Stimulated activated CD4-positive, alpha-beta T cell treated with anti-CD3 and anti-CD28 coated beads, TNF-alpha, amount 100 ng/mL, for 1 hour (primary cell): ENCODE measurements at places on chromosomes 1 and 21.

DNA sequence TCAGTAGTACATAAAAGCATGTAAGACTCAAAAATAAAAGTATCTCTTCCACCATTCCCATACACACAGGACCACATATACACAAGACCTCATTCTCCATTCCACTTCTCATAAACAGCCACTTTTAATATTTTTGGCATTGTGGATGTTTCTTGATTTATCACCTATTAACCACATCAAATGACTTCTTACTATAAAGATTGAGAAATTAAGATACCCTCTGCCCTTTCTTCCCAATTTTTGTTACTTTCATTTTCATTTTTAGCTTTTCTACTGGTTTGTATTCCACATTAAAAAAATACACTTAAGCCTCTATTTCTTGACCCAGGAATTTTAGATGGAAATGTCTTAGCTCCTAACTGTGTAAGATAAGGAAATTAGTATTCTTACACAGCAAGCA lies 22.8 kb downstream of the AKT3 start:
- DNase-seq, result no peak

GRCh38 chr1:16922885-16923431 lies 1.2 kb downstream of the CROCC start:
- no peak for DNase-seq

DNA sequence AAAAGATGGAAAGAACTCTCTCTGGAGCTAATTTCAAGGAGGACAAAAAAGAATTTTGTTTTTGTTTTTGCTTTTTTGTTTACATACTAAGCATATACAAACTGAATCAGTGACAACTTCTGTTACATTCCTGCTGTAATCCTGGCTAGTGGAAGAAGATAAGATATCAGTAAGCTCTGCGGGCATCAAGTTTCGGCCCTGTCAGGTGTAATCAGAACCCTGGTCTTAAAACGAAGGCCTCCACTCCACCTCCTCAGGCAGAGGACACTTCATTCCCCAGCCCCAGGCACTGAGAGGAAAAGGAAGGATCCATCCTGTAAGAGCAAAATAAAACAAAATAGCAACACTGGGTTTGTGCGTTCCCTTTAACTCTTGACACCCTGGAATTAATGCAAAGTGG lies 88.9 kb upstream of the ARHGAP29 start:
- no peak for DNase-seq

DNA sequence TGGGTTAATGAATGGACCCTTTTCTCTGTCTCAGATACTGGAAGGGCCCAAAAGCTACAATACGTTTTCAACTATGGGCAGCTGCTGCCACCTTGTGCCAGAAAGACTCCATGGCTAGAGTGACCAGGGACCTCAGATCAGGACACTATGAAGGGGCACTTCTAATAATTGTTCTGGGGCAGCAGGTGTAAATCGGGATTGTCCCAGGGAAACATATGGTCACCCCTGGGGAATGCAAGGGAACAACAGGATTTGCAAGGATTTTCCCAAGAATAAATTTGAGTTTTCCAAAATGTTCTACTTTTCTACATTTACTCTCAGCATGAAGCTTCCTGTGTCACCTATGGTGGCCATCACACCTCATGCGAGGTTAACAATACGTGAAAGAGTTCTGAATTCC lies 12.0 kb upstream of the FCAMR start:
- peak; percentile 35 for DNase-seq

- no peak for DNase-seq
Observed at GRCh38 chr1:207691841-207692240, 46.9 kb downstream of the CR1L start.

DNA sequence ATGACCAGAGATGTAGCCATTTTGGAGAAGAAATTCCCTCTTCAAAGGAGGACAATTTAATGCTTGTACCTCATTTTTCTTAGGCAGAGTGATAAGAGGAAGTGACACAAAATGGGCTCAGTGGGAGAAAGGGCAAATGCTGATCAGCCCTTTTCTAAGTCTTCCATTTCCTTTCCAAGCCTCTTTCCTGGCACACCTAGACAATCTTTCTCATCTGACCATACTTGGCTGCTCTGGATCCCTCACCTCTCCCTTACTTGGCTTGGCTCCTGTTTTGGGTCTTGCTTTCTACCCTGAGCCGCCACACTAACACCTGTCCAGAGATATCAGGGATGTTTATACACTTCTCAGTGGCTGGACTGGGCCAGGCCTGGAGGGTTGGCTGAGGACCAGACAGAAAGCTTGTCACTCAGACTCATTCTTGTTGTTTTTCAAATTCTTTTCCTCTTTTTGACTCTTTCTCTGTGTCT lies 13.1 kb downstream of the TXNIP start:
- no peak for DNase-seq

DNA sequence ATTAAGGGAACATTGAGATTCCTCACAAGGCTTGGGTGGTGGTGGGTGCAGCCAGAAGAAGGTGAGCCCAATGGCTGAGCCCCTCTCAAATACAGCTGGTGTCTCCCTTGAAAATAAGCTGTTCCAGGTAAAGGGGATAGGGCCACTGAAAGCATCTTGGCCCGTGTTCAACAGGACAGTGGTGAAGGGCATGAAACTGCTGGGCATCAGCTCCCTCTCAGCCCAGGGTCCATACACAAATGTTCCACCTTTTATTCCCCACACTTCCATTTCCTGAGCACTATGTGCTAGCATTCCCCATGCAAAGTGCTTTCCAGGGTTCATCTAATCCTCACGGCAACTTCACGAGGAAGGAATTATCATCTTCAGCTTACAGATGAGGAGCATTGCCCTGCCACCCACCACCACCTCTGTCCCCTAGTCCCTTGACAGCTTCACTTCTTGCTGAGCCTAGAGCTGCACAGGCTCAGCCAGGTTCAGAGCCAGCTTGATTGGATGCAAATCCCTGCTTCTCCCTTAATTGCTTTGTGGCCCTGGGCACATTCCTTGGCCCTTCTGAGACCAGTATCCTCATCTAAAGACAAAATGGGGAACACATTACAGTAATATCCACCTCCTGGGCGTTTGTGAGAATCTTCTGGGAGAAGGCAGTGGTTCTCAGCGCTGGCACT lies 9.6 kb downstream of the TAGLN2 start:
- DNase-seq, result no peak

DNA sequence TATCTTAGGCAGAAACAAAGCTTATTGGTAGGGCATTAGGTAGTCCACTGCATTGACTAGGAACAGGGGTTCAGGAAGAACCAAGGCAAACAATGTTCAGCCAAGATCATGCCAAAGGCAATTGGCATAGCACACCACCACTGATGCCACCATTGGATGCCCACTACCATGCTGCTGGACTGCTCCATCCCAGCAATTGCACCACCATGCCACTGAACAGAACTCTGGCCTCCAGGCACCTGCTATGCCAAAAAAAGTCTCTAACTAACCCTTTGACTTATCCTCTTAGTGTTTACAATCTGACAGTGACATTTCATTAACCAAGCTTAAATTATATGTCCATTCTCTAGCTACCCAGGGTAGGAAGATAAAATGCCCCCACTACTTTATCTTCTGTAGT lies 509.6 kb upstream of the CAMK1G start:
- DNase-seq, result no peak

DNA sequence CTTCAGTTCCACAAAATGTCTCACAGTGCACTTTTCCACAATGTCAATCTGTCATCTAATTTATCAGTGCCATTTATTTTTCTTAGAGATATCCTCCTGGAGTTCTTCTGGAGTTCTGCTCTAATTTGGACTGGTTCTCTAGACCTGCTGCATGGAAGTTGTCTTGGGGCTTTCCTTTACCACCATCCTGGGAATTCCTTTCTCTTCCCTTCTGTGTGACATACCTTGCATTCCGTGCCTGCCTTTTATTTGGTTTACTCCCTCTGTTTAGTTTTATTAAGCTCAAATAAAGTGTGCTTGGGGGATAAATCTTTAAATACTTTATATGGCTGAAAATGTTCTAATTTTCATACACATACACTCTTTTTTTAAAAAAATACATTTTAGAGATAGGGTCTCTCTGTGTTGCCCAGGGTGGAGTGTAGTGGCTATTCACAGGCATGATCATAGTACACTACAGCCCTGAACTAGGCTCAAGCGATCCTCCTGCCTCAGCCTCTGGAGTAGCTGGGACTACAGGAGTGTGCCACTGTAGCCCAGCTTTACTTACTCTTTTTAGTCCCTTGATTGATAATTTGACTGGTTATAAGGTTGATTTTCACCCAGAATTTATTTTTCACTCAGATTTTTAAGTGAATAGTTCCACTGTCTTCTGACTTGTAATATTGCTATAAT lies 14.4 kb downstream of the MTF2 start:
- DNase-seq, result no peak

GRCh38 chr21:44423312-44423821 lies 31.9 kb upstream of the LRRC3 start:
- no peak for DNase-seq

DNA sequence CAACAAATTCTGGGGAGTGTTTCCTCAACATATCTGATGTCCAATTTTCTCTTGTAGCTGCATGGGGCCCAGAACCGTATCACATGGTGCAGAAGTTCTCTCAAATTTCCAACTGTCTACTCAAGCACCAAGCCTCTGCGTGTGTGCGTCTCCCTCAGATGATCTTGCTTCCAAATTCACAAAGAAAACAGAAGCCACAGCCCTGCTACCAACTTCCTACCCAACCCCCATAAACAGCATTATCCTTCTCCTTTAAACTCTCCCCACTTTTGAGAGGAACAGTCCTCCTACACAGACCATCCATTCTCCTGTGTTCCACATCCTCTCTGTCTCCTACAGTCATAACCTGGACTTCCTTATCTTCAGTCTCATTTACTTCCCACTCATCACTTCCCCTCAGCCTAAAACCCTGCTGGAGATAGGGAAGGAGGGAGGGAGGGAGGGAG lies 354.1 kb downstream of the SMYD3 start:
- DNase-seq, result no peak

GRCh38 chr1:110976089-110976488 lies 12.4 kb upstream of the LRIF1 start:
- no peak for DNase-seq

DNA sequence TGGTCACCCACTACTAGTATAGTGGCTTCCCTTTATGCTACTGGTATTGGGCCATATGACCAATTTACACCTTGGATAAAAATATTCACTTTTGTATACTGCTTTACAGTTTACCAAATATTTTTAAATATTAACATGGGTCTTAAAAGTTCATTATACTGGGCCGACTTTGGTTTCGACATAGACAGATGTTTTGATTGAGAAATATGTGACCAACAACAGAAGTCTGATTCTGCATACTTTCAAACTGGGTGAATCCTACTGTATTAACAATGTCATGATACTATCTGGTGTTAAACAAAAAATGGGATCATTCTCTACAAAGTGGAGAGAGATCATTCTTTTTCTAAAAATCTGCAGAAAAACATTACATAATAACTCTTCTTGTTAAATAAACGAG lies 134.8 kb downstream of the AKT3 start:
- DNase-seq, result no peak

DNA sequence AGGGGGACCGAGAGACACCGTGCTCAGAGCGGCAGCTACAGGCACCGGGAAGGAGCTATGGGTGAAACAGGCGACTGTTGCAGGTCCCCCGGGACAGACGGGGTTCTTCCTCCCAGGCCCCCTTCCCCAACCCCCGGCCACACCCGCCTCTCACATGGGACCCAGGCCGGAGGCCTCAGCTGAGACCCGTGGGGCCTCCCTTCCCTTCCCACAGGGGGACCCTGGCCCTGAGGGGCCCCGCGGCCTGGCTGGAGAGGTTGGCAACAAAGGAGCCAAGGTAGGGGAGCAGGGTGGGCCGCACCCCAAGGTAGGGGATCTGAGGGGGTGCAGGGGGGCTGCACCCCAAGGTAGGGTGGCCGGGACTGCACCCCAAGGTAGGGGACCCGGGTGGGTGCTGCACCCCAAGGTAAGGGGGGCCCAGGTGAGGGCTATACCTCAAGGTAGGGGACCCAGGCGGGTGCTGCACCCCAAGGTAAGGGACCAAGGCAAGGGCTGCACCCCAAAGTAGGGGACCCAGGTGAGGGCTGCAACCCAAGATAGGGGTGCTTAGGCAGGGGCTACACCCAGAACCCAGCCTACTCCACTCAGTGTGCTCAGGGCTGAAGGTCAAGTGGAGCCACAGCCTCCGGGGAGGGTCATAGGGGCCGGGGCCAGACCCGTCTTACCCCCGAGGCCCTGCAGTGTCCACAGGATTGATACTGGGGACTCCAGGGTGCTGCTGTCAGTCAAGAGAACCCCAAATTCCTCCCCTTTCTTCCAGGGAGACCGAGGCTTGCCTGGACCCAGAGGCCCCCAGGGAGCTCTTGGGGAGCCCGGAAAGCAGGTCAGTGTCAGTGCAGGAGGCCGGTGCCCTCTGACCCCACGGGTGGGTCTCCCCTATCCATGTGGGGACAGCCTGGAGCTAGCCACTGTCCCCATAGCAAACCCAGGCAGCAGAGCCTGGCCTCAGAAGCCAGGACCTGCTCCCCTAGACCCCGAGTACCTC lies 22.7 kb downstream of the COL6A2 start:
- DNase-seq, result no peak

- no peak for DNase-seq
Observed at GRCh38 chr1:31567956-31568570, 8.3 kb upstream of the TINAGL1 start.

DNA sequence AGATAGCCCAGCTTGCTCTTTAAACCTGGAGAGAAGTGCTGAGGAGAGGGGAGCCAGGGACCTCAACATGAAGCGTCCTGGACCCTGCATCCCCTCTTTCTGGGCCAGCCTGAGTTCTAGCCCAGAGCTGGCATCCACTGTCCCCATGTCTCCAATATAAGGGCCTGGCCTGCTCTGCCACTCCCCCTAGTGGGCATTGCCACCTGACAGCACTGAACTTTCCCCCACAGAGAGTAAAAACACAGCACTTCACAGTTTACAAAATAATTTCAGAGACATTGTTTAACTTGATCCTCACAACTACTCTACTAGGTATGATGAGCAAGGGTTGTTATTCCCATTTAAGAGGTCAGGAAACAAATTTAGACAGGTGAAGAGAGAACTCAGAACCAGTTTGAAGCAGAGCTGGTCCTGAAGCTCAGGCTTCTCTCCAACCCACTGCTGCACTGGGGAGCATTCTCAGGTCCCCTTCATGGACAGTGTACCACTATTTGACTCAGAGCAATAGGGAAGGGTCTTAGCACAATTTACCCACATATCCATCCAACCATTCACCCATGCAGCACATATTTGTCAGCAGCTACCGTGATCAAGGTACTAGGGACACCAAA lies 151.2 kb downstream of the DMRTA2 start:
- DNase-seq, result no peak

- no peak for DNase-seq
Observed at GRCh38 chr1:181112071-181112929, 23.8 kb downstream of the IER5 start.

GRCh38 chr1:25657121-25657882 lies 40.7 kb downstream of the MAN1C1 start:
- no peak for DNase-seq

DNA sequence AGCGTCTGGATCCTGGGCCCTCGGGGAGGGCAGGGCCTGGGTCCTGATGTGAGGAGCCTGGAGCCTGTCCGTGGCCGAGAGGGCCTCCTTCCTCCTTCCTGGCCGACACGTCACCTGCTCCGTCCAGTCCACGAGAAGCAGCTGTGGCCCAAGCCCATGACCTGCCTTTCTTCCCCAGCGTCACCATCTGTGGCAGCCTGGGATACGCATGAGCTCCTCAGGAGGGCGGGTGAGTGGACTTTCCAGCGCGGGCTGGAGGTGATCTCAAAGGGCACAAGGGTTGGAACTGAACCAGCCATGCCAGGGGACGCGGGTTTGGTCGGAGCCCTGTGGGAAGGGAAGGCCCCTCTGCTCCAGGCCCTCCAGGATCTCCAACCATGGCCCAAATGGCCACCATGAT lies 90.4 kb downstream of the DHRS3 start:
- no peak for DNase-seq

- DNase-seq, result no peak
Observed at GRCh38 chr1:224235813-224236493, 52.9 kb downstream of the DEGS1 start.
